ENCODE measurements at places on chromosomes 7 and 10.

DNA sequence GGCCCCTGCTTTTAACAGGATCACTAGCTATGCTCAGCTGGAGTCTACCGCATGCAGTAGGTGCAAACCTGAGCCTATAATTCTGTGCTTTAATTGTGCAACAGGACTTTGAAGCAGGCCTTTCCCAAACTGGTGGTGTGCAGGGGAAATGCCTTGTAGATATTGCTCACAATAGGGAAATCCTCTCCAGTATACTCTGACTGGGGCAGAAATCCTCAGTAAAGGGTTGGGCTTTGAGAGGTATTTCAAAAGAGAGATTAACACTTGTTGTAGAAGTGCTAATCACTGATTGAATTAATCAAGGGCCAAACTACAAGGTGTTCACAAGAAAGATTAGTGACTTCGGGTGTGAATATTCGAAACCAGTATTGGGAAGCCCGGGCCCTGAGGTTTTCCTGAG lies 58.5 kb upstream of the EXOC6 start:
- no peak for DNase-seq

GRCh38 chr7:29995652-29996051 lies 6.1 kb upstream of the SCRN1 start:
- no peak for DNase-seq

DNA sequence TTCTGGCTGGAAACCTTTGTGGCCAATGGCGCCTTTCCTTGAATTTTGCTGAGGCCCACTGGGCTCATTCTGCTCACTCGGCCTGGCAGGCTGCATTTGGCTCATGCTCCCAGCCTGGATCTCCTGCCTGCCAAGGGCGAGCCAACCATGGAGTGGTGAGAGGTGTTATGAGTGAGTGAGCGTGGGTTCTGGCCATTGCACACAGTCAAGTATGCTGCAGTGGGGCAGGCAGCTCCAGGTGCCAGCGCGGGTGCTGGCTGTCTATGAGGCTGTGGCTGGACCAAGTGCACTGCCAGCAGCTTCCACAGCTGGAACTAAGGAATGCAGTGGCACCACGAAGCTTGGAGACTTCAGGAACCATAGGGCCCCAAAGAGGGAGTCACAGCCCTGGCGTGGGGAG lies 42.2 kb upstream of the TUBB8 start:
- DNase-seq = no peak

GRCh38 chr10:49212783-49213182 lies 24.6 kb upstream of the TMEM273 start:
- DNase-seq = no peak

GRCh38 chr10:88045096-88045495 lies 181.7 kb downstream of the PTEN start:
- no peak for DNase-seq

DNA sequence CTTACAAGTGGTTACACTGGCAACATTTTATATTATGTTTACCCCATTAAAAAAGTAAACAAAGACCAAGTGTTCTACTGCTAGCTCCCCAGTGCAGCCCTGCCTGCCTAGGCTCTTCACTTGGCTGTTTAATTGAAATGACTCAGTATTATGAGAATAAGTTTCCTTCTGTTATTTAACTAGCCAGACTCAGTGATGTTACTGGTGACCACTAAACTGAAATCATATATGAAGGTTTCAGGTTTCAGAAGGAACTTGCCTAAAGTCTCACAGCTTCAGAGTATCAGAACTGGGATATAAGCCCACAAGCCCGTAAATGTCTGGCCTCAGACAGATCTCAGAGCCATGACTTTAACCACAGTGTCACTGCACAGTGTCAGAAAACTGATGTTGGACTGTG lies 66.8 kb upstream of the EXOC4 start:
- DNase-seq = no peak

- no peak for DNase-seq
These were observed 22.3 kb downstream of the RAB19 start for GRCh38 chr7:140426130-140426529.

- DNase-seq = no peak
These were observed 43.4 kb downstream of the ZNF503 start for GRCh38 chr10:75358132-75358531.

- DNase-seq = no peak
These were observed 91.9 kb downstream of the MYL10 start for GRCh38 chr7:101537205-101537604.

- DNase-seq = no peak
These were observed 114.0 kb downstream of the DNAH11 start for GRCh38 chr7:21656796-21657195.

DNA sequence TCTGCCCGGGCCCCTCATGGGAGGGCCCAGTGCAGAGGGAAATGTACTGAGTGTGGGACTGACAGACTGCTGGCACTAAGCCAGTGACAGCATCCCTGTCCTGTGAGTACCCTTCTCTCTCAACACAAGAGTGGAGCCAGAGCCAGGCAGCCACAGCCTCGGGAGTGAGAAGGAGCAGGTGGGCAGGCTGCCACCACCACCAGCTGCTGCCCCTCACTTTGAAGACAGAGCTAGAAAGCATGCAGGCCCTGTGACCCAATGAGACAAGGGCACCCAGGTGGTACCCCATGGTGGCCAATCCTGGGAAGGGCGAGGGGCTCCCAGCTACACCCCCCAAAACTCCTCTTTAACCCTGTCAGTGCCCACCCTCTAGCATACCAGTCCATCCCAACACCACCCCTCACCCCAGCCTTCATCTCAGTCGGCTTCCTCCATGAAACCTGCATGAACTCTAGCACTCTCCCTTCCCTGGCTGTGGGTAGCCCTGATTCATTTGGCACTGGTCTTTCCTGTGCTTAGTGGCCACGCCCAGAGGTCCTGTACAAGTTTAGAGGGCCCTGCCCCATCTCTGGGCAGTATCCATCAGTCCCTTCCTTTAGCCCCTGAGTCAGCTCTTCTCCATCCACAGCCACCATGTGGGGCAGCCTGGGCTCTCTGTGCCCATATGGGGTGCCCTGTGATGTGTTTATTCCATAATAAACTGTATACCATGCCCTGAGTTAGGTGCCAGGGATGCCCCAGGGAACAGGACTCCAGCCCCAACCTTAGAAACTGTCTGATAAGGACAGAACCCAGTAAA lies 207.0 kb upstream of the ZMIZ1 start:
- DNase-seq = no peak

DNA sequence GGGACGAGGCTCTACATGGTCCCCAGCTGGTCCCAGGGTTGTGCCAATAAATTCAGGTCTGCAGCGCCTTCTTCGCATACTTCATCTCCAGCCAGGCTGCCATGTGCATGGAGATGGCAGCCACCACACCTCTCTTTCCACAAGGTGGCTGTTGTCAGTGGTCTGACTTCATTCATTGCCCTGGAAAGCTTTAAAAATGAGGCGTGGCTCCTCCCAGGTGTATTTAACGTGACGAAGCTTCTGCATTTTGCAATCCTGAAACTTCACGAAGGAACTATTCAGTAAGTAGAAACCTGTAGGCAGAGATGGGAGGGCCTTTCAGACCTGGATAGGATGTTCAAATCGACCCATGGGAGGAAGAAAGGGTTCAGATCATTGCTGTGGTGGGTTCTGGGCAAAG lies 53.7 kb downstream of the PFKFB3 start:
- no peak for DNase-seq

GRCh38 chr10:68032113-68032512 lies 43.0 kb downstream of the HERC4 start:
- DNase-seq = no peak

- no peak for DNase-seq
These were observed 483.6 kb downstream of the NRG3 start for GRCh38 chr10:82358486-82359099.

DNA sequence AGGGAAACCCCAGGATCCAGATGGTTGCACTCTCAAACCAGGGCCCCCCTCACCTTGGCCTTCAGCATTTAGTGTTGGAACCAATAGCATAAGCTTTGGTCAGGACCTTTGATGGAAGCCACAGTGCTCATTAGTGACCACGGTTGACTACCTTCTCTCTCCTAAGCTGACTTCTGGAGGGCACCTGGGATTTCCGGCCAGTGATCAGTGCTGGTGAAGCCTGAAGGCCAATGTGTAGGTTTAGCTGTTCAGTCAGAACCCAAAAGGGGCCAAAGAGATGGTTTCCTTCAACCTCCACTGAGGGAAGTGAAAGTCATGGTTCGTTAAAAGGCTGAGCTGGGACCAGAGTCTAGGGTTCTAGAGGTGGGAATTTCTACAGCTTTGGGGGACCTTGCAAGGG lies 46.4 kb downstream of the TCF7L2 start:
- no peak for DNase-seq

- no peak for DNase-seq
These were observed at the start of gene CPVL for GRCh38 chr7:29146057-29146706. Gene CPVL (minus strand): TSS chr7:29146537. CDS start chr7:29121061, 25,476 bp downstream.

- no peak for DNase-seq
These were observed 465 bp upstream of the NPY start for GRCh38 chr7:24283554-24283896.

GRCh38 chr7:77197141-77197540 lies 2.5 kb downstream of the FGL2 start:
- DNase-seq = no peak

DNA sequence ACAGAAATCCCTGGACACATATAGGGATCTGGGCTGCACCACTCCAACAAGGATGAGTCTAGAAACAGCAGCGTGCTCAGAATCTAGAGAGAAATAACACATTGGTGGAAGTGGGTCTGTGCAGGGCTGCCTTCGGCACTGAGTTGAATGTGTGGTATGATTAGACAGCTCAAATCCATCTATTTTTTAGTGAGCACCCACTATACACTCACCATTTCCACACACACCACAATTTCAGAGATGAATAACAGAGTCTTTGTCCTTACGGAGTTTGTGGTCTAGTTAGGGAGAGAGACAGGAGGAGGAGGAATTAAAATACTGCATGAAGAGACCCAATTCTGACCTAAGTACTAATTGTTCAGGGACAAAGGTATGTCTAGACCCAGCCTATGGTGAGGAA lies 44.2 kb downstream of the JAZF1 start:
- no peak for DNase-seq

GRCh38 chr10:132836832-132837540 lies 51.0 kb upstream of the NKX6-2 start:
- DNase-seq = no peak

GRCh38 chr10:124716369-124716768 lies 27.8 kb downstream of the FAM53B start:
- DNase-seq = no peak

GRCh38 chr10:13765641-13766341 lies 179.0 kb downstream of the PRPF18 start:
- no peak for DNase-seq

- no peak for DNase-seq
These were observed 6.1 kb downstream of the LRRTM3 start for GRCh38 chr10:66931949-66932343.

DNA sequence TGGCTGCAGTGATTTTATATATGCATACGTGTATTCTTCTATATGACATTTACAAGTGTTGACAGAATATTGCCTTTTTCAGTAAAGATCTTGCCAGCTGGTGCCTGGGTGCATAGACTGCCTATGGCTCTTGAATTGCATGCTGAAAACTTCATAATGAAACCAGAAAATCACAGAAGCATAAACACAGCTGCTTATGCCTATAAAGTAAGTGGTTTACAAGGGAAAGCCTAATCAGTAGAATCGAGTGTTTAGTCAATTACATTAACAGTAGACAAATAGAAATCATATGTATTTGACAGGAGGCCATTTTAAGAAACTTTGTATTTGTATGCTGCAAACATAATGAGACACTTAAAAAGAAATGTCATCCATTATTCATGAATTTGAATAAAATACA lies 82.5 kb downstream of the TMEM168 start:
- DNase-seq = no peak

GRCh38 chr7:38881947-38882684 lies 26.9 kb downstream of the VPS41 start:
- DNase-seq = no peak

GRCh38 chr10:121437596-121437995 lies 160.6 kb downstream of the FGFR2 start:
- DNase-seq = no peak

GRCh38 chr10:121137533-121137932 lies 286.4 kb downstream of the WDR11 start:
- no peak for DNase-seq

- no peak for DNase-seq
These were observed 48.7 kb upstream of the DYNC1I1 start for GRCh38 chr7:95723583-95724180.

GRCh38 chr7:140222814-140223213 lies 46.0 kb upstream of the KDM7A start:
- DNase-seq = no peak

- no peak for DNase-seq
These were observed 83.7 kb downstream of the KIAA1217 start for GRCh38 chr10:24292304-24293293.
